ENCODE measurements at places on chromosomes 1 and 21. TPM values are rescaled to one million over a fixed set of nuclear protein-coding genes. Genes with fewer than 3 reads are reported as not detected.

GRCh38 chr1:1116701-1117468, 996 bp upstream of the C1orf159 start:
- no peak for DNase-seq

DNA sequence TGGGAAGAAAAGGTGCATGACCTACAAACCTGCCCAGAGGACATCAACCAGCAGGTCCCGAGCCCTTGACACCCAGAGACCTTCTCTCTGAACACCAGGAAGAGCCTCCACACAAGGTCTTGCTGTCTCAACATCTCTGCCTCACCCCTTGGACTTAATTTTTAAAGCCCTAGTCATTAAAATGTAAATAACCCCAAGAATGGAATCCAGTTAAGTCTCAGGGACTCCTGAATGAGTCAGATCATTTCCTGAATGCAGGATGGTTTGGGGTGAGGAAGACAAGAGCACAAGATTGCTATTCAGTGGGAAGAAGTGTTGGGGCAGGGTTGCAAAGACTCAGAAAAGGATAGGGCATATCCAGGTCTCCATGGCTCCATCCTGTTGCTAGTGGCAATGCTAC, 17.8 kb upstream of the GRIK3 start:
- no peak for DNase-seq

Gene SLC35F3
- 0.32 TPM for total RNA-seq

- DNase-seq: no peak
These were observed 29.6 kb downstream of the CLCA1 start for GRCh38 chr1:86498281-86498680.

DNA sequence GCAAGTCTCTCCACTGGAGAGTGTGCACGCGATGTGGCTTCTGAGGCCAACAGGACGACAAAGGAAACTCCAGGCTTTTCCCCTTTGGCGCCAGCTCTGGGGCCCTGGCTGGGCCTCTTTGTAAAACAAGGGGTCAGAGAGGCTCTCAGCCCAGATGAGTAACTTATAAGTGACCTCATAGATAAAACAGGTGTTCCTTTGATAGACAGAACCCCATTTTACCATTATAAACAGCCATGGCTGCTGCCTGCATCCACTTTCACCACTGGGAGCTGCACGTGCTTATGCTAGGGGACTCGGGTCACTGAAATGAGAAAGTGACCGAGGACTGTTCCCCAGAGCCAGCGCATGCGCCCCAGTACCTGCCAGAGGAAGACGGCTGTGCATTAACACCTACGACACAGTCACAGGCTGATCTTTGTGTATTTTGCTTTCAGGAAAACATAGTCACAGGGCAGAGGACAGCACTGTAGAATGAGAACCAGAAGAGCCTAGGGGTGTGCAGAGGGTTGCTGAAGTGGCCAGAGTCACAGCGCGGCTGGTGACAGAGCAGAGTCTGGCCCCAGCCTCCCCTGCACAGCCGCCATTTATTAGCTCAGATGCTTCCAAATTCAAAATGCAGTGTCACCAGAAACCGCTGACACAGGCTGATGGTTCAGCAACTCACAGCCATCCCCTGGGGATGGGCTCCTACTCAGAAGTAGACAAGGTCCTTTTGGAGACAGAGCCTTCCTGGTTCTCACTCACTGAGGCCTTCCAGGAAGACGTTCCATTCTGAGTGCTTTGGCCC, 12.7 kb downstream of the RNF207 start:
- no peak for DNase-seq
